ENCODE measurements at places on chromosomes 3 and 15.

GRCh38 chr15:77418966-77419835 is 703 bp downstream of the PEAK1 start:
- DNase-seq: peak; percentile 60

- no peak for DNase-seq
These were observed 52.1 kb upstream of the EPHB1 start for GRCh38 chr3:134743006-134743405.

GRCh38 chr3:6223572-6223971 is 637.3 kb upstream of the GRM7 start:
- no peak for DNase-seq

DNA sequence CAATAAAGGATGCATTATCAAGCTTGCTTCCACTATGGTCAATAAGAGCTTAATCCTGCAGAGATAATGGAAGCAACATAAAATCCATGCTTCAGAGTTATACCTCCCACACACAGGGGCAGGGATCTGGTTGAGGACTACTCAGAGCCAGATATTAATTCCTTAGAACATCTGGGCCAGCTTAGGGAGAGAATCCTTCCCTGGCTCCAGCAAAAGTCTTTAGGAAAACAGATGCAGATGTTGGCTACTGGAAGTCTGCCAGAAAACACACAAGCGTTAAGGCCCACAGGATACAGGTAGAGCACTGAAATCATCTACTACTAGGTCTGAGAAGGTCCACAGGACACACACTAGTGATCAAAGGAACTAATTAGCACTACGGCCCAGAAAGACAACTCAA is 25.2 kb downstream of the TMEM202 start:
- no peak for DNase-seq

DNA sequence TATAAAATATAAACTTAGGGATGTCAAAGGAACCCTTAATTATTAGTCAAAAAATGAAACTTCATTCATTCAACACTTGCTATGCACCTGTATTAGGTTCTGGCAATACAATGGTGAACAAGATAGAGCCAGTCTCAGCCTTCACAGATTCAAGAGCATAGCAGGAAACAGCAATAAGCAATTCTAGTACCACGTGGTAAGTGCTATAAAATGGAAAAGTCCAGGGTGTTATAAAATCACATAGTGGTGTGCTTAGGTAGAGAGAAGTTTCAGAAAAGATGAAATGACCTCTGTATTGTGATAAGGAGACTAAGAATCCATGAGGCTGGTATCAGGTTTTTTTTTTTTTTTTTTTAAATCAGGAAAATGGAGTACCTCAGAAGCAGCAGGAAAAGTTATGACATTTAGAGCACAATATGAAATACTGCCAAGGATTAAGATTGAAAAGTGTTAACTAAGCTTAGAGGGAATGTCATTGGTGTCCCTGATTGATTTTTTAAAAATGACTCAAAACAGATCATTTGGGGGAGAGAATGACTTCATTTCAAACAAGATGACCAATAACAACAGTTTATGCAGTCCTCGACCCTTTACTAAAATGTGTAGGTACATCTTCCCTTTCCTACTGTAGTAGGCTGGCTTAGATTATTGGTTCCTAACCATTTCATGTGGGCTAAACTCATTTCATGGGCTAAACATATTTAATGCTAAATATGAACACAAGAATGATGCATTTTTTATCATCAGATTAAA is 5.0 kb downstream of the TOMM70 start:
- no peak for DNase-seq

DNA sequence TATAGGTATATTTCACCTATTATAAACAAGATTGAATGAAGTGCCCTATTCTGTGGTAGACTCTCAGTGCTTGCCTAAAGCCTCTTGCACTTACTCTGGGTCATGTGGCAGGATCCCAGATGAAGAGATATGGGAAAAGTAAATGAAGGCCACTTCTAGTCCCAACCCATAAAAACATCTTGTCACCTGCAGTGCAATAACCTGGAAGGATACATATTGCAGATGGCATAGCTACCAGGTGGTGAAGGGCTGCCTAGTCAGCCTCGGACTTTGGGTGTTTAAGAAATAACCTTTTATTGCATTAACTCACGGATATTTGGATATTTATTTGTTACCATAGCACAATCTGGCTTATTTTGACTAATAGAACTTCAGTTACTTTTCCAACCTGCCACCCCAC is 367.1 kb downstream of the UNC13C start:
- DNase-seq: no peak

- DNase-seq: peak; percentile 30
These were observed 1.4 kb downstream of the CEMIP start for GRCh38 chr15:80780416-80781221.

GRCh38 chr3:4780545-4780957 is 198.7 kb upstream of the BHLHE40 start:
- DNase-seq: no peak

DNA sequence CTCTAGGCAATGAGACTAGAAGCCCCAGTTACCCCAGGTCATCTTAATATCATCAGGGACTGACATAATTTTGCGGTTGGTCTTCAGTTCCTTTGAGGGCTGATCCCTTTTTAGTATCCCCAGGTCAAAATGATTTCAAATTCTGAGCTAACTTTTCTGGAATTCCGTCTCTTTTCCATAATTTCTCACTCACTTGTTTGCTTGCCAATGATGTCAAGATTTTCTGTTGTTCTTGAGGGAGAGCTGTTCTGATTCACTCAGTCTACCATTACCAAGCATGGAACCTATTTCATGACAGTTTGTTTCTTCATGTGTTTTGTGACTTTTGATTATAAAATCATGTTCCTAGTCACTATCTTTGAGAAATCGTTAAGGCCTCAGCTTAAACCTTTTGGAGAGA is 190.5 kb upstream of the LYSMD4 start:
- no peak for DNase-seq

GRCh38 chr3:72341920-72342319 is 506.3 kb downstream of the SHQ1 start:
- no peak for DNase-seq

DNA sequence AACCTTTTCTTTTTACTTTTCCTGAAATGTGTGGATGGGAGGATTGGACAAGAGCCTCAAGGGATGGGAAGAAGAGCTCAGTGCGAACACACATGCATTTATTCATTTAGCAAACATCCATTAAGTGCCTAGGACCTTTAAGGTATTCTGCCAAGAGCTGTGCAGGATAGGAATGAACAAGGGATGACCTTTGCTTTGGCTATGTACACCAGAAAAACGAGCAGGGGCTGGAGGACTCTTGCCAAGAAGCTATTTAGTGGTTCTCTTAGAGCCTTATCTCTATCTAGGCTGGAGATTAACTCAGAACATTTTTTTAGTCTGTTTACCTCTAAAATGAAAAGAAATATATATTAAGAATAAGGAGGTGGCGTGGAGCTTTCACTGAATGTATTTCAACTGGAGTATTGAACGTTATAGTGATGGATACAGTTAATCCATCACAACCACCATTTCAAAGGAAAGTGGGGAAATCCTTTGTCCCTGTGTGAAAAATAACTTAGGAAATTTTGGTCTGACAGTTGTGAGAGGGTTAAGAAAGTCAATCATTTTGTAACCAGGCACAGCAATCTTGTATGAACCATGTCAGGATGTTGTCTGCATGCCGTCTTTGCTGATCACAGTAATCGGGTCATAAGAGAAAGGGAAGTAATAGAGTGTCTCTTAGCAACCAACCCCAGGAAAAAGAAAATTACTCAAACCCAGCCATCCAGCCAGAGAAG is 279.0 kb downstream of the LPP start:
- no peak for DNase-seq

GRCh38 chr15:39553947-39554693 is 26.8 kb upstream of the THBS1 start:
- DNase-seq: no peak

- DNase-seq: no peak
These were observed 31.3 kb downstream of the LDHAL6B start for GRCh38 chr15:59237924-59238331.

DNA sequence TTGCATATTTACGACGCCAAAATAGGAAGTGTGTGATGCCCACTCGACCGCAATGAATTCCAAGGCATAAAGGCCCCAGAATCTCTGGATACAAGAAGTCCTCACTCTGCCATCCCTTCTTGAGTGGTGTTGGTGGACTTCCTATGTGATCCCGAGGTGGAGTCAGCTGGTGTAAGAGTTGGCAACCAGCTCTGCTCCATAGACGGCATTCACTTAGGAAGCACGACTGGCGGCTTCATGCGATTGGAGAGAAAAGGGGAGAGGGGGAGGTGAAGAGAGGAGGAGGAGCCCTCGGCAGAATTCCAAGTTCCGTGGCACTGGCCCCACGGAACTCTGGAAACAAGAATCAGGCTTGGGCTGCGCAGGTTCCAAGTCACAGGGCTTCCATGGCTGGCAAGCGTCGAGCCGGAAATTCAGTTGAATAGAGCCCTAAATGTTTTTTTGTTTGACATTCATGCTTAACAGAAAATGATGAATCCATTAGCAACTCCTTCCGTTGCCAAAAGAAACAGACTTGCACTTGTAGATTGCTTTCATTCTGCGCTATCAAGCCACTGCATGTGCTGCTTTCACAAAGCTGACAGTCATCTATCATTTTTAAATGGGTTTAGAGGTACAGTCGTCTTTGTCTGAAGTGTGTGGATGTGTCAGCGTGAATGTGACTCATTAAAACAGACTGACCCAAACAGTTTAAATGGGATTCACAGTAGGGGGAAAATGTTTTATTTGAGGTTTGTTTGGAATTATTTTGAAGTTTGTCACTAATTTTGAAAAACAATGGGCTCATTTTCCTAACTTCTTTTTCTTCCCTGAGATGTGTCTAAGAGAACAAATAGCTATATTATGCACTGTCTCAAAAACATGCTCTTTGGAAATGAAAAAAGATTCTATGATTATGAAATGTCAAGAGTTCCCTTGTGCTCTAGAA is 428.3 kb upstream of the ATP11B start:
- DNase-seq: no peak

DNA sequence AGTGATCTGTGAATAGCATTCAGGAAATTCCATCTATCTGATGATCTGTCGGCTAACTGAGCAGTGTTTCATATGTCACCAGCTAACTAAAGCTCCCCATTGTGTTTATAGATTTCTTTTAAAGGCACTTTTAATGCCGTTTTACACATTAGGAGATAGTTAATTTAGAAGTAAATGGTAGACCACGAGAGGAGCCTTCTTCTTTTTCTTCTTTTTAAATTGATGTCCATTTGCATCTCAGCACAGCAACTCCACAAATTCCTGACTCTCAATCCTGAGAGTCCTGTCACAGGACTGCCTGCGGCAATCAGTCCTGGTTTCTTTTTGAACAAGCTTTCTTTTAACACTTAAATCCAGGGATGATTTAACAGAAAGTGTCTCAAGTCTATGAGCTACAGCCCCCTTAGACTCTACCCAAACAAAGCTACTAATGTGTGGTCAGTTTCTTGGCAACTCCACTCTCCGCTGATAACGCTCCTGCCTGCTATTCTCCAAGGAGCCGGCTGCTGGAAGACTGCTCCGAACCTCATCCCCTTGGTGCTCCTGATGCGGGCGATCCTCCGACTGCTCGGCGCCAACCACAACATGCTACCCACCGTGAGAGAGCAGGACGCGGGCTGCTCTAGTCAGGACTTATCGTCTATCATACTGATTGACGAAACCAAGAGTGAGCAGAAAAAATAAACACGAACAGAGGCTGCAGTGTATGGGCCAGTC is 421.4 kb downstream of the MECOM start:
- no peak for DNase-seq

- DNase-seq: no peak
These were observed 147.7 kb downstream of the SMAD6 start for GRCh38 chr15:66849746-66850077.

GRCh38 chr3:138405001-138405400 is 29.4 kb upstream of the ESYT3 start:
- no peak for DNase-seq

DNA sequence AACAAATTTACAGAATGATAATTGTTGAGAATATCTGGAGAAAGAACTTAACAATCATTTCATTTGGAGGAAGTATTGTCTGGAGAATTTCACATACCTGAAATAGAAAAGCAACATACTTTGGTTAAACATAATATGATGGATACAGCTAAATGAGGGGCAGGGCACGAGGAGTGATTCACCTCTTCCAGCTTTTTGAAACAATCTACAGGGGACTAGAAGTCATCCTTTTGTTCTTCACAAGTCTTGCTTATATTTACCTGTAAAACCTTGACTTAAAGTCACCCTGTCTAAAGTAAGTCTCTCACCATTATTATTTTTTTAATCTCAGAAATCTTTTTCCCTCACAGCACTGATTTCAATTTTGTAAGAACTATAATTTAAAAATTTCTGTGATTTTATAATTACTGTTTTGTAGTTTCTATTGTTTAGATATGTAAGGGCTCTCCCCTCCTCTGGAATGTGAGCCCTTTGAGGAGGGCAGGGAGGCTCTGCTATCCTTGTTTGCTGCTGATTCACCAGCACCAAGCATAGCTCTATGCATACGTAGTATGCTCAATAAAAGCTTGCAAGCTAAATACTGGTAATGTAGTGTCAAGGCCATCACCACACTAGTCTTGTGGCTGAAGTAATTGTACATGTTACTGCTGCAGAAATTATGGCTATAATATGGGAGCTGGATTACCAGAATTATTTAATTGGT is 193.9 kb upstream of the THRB start:
- DNase-seq: no peak

DNA sequence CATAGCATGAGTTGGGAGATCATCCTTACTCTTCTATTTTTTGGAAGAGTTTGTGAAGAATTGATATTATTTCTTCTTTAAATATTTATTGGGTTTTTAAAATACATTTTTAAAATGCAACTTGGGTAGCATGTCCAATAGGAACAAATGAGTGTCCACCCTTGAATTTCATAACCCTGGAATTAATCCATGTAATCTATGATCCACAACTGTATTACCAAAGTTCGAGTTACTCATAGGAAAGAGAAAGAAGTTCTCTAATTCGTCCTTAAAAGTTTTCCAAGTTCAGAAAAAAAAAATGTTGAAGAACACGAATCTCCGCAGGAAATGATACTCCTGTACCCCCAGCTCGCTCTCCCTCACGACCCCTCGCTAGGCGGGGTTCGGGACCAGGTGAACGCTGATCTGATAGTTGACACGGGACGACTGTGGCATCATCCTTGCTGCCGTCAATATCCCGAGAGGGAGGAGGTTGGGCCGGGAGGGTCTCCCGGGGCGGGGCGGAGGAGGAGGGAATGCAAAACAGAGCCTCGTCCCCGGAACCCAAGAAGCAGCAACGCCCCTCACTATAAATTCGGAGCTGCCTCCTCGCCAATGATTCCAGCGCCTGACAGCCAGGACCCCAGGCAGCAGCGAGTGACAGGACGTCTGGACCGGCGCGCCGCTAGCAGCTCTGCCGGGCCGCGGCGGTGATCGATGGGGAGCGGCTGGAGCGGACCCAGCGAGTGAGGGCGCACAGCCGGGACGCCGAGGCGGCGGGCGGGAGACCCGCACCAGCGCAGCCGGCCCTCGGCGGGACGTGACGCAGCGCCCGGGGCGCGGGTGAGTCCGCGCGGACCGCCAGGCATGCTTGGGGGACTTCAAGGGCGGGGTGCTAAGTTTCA is at the start of gene AGTR1:
Gene AGTR1, plus strand, starts transcription at position 598 of the 884 bp plus-strand sequence. CDS start 43,133 bp downstream, outside the sequence.
- no peak for DNase-seq

Measured in stimulated activated naive CD8-positive, alpha-beta T cell treated with anti-CD3 and anti-CD28 coated beads, Interleukin-15, amount 100 ng/mL, for 72 hours (primary cell).